Aorta (tissue), 5 donors: ENCODE measurements at places on chromosomes 2 and 18. TPM values are rescaled to one million over a fixed set of nuclear protein-coding genes. Genes with fewer than 3 reads are reported as not detected.

- H3K27ac ChIP-seq, result no peak overlapping the region
- H3K36me3 ChIP-seq, result no peaks in the 10 kb centered on the region
- no peaks in the 10 kb centered on the region for H3K27me3 ChIP-seq
- no peak for DNase-seq
- H3K4me3 ChIP-seq, result no peak overlapping the region
These were observed 16.9 kb upstream of the VWA3B start for GRCh38 chr2:98070081-98070480.

GRCh38 chr2:74186038-74186437 lies 7.4 kb upstream of the MOB1A start:
- no peaks in the 10 kb centered on the region for H3K27me3 ChIP-seq
- H3K36me3 ChIP-seq, result no peaks in the 10 kb centered on the region

DNA sequence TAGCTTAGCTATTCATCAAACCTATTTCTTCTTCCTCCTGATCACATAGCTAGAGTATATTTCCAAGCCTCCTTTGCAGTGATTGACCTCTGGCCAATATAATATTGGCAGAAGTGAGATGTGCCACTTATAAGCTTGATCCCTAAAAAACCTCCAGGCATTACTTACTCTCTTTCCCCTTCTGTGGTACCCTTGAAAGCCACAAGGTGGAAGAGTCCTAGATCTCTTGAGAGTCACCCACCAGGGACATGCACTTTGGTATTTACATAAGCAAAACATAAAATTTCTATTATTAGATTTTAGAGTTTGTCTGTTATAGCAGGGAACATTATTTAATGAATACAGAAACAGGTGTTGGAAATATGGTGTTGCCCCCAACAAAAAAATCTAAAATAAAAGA lies 112.0 kb downstream of the EXOC6B start:
- no peaks in the 10 kb centered on the region for H3K36me3 ChIP-seq
- no peaks in the 10 kb centered on the region for H3K4me1 ChIP-seq
- H3K27ac ChIP-seq, result no peak overlapping the region

DNA sequence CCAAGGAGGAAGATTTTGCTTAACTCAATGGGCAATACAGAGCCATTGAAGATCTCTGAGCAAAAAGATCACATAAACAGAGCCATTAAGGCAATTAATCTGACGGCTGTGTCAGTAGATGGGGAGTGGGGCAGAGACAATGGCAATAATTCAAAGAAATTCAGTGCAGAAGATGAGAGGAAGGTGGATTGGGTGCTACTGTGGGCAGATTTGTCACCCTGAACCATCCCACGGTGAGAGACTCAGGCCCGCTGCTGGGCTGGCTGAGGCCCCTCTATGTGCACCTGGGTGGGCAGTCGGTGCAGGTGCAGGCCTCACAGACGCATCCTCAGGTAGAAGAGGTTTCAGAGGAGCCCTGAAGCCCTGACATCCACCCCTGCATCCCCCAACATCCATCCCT lies 458.6 kb downstream of the EIPR1 start:
- H3K4me3 ChIP-seq, result no peak overlapping the region
- no peaks in the 10 kb centered on the region for H3K27me3 ChIP-seq
- H3K4me1 ChIP-seq, result no peaks in the 10 kb centered on the region
- DNase-seq, result no peak
- H3K36me3 ChIP-seq, result no peaks in the 10 kb centered on the region

GRCh38 chr18:75140296-75140695 lies 68.6 kb downstream of the PTGR3 start:
- H3K36me3 ChIP-seq, result no peaks in the 10 kb centered on the region
- no peaks in the 10 kb centered on the region for H3K4me1 ChIP-seq
- H3K27ac ChIP-seq, result no peak overlapping the region

GRCh38 chr2:238130696-238131628 lies 7.5 kb upstream of the KLHL30 start:
- no peaks in the 10 kb centered on the region for H3K27me3 ChIP-seq
- no peaks in the 10 kb centered on the region for H3K4me1 ChIP-seq
- no peak overlapping the region for H3K4me3 ChIP-seq
- no peaks in the 10 kb centered on the region for H3K36me3 ChIP-seq
- no peak for DNase-seq

GRCh38 chr2:45083175-45083574 lies 73.9 kb upstream of the SIX2 start:
- no peaks in the 10 kb centered on the region for H3K36me3 ChIP-seq
- no peak for DNase-seq
- H3K4me1 ChIP-seq, result no peaks in the 10 kb centered on the region
- H3K4me3 ChIP-seq, result no peak overlapping the region

GRCh38 chr2:40435426-40436092 lies 16.3 kb downstream of the SLC8A1 start:
- H3K27me3 ChIP-seq, result no peaks in the 10 kb centered on the region
- no peak overlapping the region for H3K4me3 ChIP-seq
- peaks cover 22% of the 10 kb centered on the region for H3K4me1 ChIP-seq
- no peaks in the 10 kb centered on the region for H3K36me3 ChIP-seq
- no peak for DNase-seq
- H3K27ac ChIP-seq, result peak overlapping the region; percentile 95

DNA sequence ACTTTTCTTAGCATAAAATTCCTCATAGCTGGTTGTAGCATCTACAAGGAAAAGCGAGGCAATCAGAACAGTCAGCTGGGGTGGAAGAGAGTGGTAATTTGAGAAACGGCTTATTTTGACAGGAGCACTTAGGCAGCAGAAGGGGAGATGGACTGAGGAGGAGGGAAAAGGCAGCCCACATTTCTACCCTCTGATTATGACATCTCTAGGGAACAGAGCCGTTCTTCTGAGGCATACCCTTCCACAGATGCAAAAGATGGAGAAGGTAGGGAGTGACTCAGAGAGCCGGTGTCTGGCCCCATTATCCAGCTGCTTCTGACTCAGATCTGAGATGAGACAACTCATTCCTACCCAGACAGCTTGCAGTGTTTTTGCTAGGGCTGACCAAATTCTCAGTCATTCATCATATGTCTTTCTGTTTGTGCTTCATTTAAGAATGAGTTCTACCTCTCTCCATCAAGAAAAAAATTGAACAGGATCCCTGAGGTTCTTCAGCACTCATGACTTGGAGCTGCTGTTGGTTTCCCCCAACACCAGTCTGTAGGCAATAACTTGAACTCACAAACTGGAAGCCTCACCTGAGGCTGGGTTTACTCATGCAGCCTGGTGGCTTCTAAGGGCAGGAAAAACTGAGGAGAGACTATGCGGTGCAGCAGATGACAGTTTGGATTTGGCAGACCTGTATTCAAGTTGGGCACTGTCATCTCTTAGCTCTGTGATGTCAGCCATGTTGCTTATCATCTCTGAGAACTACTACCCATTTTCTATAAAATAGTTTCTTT lies 15.9 kb upstream of the SEC11C start:
- no peaks in the 10 kb centered on the region for H3K36me3 ChIP-seq
- H3K27me3 ChIP-seq, result peaks cover 1% of the 10 kb centered on the region
- no peak for DNase-seq
- no peak overlapping the region for H3K27ac ChIP-seq

DNA sequence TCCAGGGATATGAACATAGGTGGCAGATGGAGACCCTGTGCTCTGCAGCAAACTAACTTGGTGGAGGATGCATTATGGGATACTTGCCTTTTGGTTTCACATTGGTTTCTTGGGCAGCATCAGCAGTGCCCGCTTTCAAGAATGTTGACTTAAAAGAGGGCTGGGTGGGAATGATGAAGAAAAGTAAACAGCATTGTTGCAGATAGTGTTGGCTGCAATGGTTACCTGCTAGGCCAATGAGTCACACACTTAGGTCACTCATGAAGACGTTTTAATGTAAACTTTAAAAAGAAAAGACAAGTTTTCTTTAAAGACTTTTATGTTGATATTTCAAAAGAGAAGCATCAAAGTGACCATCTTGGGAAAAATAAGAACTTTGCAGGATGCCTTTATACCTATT lies 26.1 kb upstream of the FAM237A start:
- DNase-seq, result no peak

GRCh38 chr18:48724442-48724841 lies 185.6 kb downstream of the CTIF start:
- H3K27me3 ChIP-seq, result no peaks in the 10 kb centered on the region
- H3K27ac ChIP-seq, result no peak overlapping the region
- H3K4me1 ChIP-seq, result peaks cover 4% of the 10 kb centered on the region
- no peak for DNase-seq
- H3K36me3 ChIP-seq, result no peaks in the 10 kb centered on the region

GRCh38 chr18:10269261-10269660 lies 185.2 kb upstream of the APCDD1 start:
- H3K4me1 ChIP-seq, result no peaks in the 10 kb centered on the region
- no peaks in the 10 kb centered on the region for H3K27me3 ChIP-seq
- DNase-seq, result no peak
- no peak overlapping the region for H3K27ac ChIP-seq
- no peaks in the 10 kb centered on the region for H3K36me3 ChIP-seq

- no peaks in the 10 kb centered on the region for H3K36me3 ChIP-seq
- H3K27ac ChIP-seq, result no peak overlapping the region
- H3K4me3 ChIP-seq, result no peak overlapping the region
These were observed 54.9 kb upstream of the MYO3B start for GRCh38 chr2:170122883-170123547.

- no peak overlapping the region for H3K27ac ChIP-seq
- no peaks in the 10 kb centered on the region for H3K36me3 ChIP-seq
- H3K4me1 ChIP-seq, result peaks cover 15% of the 10 kb centered on the region
These were observed 20.3 kb downstream of the CAB39 start for GRCh38 chr2:230732914-230733401.

GRCh38 chr18:5543036-5543680 lies 639 bp downstream of the EPB41L3 start:
- peak overlapping the region; percentile 52 for H3K4me3 ChIP-seq
- H3K27ac ChIP-seq, result no peak overlapping the region
- H3K4me1 ChIP-seq, result no peaks in the 10 kb centered on the region

DNA sequence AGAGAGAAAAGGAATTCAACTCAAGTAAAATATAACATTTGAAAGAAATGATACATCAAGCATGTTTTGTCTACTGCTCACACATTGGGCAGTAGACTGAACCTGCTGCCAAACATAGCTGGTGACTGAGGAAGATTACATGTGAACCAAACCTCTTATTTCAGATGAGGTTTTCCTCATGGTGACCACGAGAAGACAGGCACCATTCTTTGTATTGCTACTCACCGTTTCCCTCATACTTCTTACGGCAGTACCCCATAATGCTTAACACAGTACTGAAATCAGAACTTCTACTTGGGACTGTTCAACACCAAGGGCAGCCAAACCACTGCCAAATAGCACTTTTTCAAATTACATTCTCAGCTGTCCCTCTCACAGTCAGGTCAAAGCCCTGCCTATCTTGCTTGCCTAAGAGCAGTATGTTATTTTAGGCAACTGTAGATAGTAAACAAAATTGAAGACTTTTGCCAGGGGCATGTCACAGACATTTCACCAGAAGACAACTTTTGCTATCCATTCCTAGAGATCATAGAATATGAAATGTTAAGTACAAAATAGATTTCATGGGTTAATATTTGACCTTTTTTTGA lies 167.1 kb upstream of the DOK6 start:
- H3K4me3 ChIP-seq, result no peak overlapping the region
- H3K27ac ChIP-seq, result no peak overlapping the region
- H3K27me3 ChIP-seq, result no peaks in the 10 kb centered on the region
- H3K4me1 ChIP-seq, result no peaks in the 10 kb centered on the region

GRCh38 chr2:64852771-64853241 lies 136.4 kb upstream of the SLC1A4 start:
- no peak for DNase-seq
- no peaks in the 10 kb centered on the region for H3K36me3 ChIP-seq
- H3K4me3 ChIP-seq, result no peak overlapping the region
- no peaks in the 10 kb centered on the region for H3K4me1 ChIP-seq

- H3K27ac ChIP-seq, result no peak overlapping the region
- H3K36me3 ChIP-seq, result no peaks in the 10 kb centered on the region
- DNase-seq, result no peak
- no peaks in the 10 kb centered on the region for H3K4me1 ChIP-seq
- no peak overlapping the region for H3K4me3 ChIP-seq
- H3K27me3 ChIP-seq, result no peaks in the 10 kb centered on the region
These were observed 103.2 kb downstream of the MREG start for GRCh38 chr2:215910180-215910579.

DNA sequence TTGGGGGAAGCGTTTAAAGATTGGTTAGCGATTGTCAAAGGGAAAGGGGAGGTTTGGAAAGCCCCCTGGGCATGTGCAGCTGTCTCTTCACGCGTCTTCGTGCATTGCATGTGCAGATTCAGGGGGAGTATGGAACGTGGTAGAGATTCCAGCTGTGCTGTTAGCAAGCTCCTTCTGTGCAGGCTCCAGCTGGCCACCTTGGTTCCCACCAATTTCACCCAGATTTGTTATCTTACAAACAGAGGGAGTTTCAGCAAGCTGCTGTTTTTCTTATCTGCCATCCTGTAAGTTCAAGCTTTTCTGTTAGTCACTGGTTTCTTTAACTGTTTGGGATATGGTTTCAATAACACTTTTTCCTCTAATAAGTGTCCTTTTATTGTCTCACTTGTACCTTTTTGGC lies 30.4 kb downstream of the FARP2 start:
- no peaks in the 10 kb centered on the region for H3K27me3 ChIP-seq
- no peak overlapping the region for H3K27ac ChIP-seq
- H3K4me3 ChIP-seq, result no peak overlapping the region

DNA sequence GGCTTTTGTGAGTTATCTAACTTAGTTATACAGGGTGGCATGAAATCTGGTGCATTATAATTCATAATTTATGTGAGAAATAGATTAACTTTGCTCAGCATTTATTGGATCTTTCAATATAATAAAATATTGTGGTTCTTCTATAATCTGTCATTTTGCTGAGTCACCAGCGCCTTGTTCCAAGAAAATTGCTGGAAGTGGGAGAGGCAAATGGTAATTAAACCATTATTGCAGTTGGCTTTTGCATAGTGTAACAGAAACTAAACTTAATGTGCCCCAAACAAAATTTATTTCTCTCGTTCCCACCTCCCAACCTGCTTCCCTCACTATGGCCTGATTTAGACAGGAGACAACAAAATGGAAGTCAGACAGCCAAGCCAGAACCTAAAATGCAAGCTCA lies 146.3 kb downstream of the GALR1 start:
- H3K4me1 ChIP-seq, result no peaks in the 10 kb centered on the region
- H3K27me3 ChIP-seq, result no peaks in the 10 kb centered on the region
- H3K4me3 ChIP-seq, result no peak overlapping the region
- H3K36me3 ChIP-seq, result no peaks in the 10 kb centered on the region
- no peak overlapping the region for H3K27ac ChIP-seq
- DNase-seq, result no peak

- no peak overlapping the region for H3K27ac ChIP-seq
- H3K4me3 ChIP-seq, result no peak overlapping the region
- H3K36me3 ChIP-seq, result no peaks in the 10 kb centered on the region
- DNase-seq, result no peak
- no peaks in the 10 kb centered on the region for H3K27me3 ChIP-seq
These were observed 22.9 kb downstream of the TDRD15 start for GRCh38 chr2:21146638-21147037.

C2orf72 gene
- total RNA-seq, result 0.15 TPM

HSBP1L1 gene
- total RNA-seq, result 7.9 TPM

RGPD8 gene
- 51.7 TPM for total RNA-seq

ASIC4 gene
- total RNA-seq, result 0.29 TPM

SLC9A4 gene
- total RNA-seq, result 0.15 TPM

HOXD4 gene
- total RNA-seq, result 7.7 TPM

SPTBN1 gene
- 540 TPM for total RNA-seq

GKN1 gene
- total RNA-seq, result not detected

TGFBRAP1 gene
- 17.5 TPM for total RNA-seq

MC2R gene
- total RNA-seq, result not detected

WDR7 gene
- total RNA-seq, result 32.7 TPM

COX7A2L gene
- total RNA-seq, result 62.1 TPM

CSRNP3 gene
- total RNA-seq, result 3.7 TPM

SERPINB12 gene
- not detected for total RNA-seq
